ENCODE measurements at places on chromosomes 6 and 20.

DNA sequence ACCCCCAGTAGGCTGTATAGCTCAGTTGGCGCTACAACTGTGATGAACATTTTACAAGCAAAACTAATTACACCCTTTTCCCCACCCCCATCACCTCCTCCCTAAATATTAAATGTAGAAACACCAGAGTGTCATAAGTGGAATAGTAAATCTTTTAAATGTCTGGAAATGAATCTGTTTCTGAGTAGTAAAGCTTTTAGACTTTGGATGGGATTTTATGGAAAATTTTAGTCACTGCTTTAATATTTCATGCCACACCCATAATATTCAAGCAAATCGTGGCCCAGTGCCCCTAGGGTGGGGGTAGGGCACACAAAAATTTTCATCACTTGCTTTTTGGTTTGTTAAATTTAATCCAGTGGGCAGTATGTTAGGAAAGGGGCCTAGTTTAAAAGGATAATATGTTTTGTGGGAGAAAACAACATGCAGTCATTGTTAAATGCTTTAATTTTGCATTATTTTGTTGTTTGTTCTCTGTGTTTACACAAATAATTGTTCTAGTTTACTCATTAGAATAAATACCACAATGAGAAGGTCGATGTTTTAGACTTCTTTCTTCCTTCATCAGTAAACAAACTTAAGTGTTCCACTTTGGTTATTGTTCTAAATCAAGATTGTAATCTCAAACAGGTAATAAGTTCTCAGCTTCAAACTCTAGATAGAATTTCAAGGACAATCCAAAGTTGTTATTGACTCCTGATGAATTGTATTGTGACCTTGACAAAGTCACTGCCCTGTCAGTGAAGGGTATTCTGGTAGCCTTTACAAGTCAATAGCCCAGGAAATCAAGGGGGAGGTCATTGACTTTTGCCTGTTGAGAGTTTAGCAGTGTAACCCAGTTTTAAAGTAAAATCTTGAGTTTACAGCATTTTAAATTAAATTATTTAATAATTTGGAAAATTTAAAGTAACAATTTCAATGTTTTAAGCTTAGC is 79.2 kb downstream of the CBFA2T2 start:
- no peak for DNase-seq

GRCh38 chr20:44701858-44702256 is 13.3 kb upstream of the CCN5 start:
- no peak for DNase-seq

DNA sequence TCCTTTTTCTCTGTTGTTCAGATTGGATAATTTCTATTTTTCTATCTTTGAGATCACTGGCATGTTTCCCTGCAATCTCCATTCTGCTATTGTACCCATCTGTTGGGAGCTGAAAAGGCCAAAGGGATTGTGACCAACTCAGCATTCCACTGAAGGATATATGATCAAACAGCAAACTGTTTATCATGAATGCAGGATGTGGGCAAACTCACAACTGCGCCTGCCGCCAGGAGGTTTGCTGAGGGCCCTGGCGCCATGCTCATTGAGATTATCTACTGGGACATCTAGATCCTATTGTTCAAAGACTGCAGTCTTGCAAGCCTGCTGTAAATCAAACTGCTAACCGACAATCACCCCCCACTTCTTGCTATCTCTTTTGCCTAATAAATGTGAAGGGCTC is 3.8 kb upstream of the FKBP1A start:
- no peak for DNase-seq

DNA sequence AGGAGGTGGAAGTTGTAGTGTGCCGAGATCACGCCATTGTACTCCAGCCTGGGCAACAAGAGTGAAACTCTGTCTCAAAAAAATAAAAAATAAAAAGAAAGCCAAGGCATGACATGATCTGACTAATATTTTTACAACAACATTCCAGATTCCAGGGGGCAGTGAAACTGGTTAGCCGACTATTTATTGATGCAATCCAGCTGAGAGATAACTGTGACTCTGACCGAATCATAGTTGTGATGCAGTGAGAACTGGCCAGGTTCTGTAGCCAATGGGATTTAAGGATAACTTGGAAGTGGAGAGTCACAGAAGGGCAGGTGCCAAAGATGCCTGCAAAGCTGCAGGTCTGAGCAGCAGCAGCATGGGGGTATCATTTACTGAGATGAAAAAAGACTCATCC is 82.9 kb upstream of the TSHZ2 start:
- no peak for DNase-seq

- peak; percentile 47 for DNase-seq
Observed at GRCh38 chr6:133895573-133896343, 6.8 kb downstream of the TCF21 start.

DNA sequence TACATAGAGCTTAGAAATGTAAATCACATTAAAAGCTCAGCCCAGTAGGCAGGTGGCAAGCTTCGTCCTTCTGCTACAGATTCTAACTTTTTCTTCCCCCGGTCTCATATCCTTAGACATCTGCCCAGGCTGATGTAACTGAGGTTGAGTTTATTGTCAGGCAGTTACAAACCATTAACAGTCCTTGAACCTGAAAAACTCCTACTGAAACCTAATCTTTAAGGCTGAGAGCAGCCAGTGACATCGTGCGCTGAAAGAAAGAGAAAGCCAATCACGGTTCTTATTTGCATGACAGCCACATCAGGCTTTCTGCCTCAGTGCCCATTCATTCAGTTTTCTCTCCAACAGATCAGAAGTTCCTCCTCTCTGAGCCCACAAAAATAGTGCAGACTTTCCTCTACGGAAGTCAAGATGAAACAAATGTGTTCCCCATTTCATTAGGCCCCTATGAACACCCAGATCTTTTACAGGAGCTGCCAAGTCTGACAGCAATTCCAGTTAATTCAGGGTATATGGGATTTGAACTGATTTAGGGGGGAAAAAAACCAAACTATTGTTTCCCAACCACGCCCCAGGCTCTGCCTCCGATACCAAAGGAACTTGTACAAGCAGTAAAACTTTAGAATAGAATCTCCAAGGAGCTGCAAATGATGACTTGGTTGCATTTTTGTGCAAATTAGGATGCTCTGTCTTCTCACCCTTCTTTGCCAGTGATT is at the start of gene NHSL1:
Gene NHSL1, minus strand, starts transcription at position 192 of the 716 bp plus-strand sequence. CDS start 204 bp downstream, outside the sequence.
- no peak for DNase-seq

GRCh38 chr20:56343861-56344381 is 14.9 kb upstream of the FAM210B start:
- DNase-seq, result peak; percentile 77

DNA sequence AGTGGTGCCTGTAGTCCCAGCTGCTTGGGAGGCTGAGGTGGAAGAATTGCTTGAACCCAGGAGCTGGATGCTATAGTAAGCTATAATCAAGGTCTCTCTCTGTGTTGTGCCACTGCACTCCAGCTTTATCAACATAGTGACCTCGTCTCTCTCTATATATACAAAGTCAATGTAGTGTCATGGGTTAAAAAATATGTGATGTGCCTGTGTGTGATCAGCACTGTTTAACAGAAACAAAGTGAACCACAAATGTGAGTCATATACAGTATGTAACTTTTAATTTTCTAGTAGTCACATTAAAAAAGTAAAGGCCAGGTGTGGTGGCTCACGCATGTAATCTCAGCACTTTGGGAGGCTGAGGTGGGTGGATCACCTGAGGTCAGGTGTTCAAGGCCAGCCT is 85.3 kb upstream of the RNF24 start:
- no peak for DNase-seq

- DNase-seq, result no peak
Observed at GRCh38 chr20:4087923-4088322, 72.6 kb upstream of the RNF24 start.

- no peak for DNase-seq
Observed at GRCh38 chr20:47984437-47984836, 199.2 kb upstream of the SULF2 start.

DNA sequence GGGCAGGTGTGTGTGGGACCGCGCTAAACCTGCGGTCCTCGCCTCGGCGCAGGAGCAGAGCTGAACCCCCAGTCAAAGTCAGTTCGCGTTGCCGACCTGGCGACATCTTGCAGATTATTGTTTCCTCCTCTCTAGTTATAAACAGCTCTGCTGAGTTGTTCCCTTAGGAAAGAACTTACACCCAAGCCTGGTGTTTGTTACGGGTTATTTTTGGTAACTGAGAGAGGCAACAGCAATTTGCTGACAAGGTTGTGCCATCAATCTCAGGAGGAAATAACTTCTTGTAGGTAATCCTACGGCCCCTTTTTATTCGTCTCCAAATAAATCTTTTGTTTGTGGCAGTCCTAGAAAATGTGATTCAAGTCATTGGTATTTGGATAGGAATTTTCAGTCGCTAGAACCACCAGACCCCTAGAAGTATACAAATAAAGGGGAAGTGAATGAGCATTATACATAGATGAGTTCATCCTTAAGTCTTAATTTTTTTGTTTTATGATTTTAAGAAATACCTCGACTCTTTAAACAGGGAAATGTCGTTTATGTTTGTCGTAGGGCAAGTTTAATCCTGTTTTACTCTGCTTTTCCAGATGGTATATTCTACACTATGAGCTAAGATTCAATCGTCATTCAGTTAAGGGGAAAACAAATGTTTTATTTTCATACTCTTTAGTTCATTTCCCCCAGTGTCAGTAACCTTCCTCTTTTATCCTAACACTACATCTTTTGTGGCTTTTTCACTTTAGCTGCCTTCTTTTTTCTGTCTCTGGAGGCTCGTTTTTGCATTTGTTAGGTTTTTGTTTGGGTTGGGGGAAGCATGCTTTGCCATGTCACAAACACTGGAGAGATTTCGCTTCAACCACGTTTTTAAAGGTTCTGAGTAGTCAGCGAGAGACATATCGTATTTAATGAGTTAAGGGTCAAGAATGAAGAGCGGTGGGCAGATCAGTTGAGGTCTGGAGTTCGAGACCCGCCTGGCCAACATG is 1.2 kb downstream of the PM20D2 start:
- peak; percentile 26 for DNase-seq

DNA sequence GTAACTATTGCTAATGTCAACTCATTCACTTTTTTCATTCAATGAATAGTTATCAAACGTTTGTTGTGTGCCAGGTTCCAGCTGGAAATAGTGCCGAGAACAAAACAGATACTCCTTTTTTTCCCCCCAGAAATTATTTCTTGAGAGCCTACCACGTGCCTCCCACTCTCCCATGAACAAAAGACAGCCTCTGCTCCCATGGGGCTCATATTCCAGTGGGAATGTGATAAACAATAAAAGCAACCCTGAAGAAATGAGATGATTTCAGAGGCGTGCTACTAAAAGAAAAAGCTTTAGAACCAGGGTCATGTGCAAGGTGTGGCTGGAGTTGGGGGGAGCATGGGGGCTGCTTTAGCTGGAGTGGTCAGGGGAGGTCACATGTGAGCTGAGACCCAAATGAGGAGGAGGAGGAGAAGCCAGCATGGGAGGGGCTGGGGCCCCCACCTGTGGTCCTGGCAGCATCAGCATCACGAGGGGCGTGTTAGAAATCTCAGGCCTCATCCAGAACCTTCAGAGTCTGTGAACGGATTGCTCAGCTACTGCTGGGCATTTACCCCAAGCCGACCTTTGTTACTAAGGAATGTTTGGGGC is 157.4 kb downstream of the EYA2 start:
- no peak for DNase-seq

DNA sequence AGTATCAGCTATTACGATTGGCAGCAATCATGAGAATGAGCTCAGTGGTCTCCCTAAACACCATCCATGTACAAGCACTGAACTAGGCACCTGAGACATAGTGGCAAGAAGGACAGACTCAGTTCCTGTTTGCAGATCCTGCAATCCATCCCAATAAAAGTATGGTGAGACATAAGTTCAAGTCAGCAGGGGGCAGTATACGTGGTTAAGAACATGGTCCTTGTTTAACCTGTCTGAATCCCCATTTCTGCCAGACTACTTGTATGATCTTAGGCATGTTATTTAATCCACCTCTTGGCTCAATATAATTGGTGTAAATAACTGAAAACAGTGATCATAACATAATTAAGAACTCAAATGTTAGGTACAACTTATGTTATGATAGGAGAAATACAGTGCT is 33.2 kb upstream of the PNISR start:
- DNase-seq, result no peak

DNA sequence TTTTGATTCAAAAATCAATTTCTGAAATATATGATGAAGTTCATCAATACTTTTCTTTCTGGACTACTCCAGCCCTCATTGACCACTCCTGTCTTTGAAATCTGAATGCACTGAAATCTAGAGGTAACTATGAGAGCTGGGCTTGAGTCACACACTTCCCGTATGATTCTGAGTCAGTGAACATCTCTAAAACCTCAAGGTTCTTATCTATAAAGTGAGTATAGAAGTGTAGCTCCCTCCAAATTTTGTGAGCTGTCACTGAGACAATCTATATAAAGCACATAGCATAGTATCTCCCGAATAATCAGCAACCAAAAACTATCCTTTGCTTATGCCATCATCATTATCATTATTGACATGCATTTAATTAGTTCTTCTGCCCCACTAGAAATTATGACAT is 182.4 kb downstream of the TSHZ2 start:
- no peak for DNase-seq

DNA sequence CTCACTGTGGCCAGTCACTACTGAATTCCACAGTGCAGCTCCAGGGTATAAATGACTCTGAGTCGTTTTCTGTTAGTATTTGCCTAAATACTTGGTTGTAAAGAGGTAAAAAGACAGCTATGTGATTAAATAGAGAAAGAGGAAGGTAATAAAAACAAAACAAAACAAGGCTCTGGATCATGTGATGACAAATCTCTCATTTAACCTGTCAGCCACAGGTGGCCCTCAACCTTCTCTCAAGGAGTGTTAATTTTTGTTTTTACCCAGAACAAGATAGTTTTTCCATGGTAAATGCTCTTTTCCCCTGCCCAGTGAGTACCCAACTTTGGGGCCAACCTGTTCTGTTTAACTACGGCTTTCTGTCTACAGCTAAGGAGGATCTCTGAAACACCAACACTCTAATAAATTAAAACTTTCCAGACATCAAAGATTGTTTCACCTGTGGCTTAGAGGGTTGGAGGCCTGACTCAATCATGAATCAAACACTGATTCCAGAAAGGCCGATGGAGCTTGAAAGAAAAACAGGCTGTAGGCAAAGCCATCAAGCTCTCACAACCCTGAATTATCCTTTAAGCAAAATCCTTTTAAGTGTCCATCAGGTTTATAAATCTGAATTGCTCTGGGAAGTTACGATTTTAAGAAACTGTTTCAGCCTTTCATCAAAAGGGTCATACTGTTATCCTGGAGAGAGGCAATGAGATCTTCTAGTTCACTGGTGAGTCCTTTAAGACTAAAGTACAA is 81.5 kb upstream of the BCLAF1 start:
- no peak for DNase-seq

- no peak for DNase-seq
Observed at GRCh38 chr6:98695091-98695801, 139.1 kb upstream of the POU3F2 start.

DNA sequence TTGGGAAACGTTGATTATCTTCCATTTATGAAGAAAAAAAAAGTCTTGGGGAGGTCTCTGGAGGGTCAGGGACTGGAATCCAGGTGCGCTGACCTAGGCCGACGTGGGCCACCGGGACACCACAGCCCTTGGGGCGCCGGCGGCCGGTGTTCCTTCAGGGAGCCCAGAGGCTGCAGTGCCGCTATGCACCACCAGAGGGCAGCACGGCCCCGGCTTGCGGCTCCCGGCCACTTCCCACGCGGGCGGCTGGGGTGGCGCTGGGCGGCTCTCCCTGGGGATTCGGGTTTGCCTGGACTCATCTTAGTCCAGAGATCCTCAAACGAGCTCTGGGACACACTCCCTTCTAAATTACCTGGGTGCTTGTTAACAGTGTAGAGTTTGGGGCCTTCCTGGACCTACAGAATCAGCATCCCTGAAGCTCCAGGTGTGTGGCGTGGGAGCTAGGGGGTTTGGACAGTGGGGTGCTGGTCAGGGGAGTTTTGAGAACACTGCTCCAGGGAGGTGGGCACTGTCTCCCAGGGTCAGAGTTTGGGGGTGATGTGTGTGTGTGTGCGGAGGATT is 23.0 kb upstream of the GTSF1L start:
- DNase-seq, result peak; percentile 90

- no peak for DNase-seq
Observed at GRCh38 chr20:43955062-43955749, 40.6 kb downstream of the TOX2 start.
